Cortex of kidney (tissue), 1 donor: ENCODE measurements at places on chromosomes 4 and X.

DNA sequence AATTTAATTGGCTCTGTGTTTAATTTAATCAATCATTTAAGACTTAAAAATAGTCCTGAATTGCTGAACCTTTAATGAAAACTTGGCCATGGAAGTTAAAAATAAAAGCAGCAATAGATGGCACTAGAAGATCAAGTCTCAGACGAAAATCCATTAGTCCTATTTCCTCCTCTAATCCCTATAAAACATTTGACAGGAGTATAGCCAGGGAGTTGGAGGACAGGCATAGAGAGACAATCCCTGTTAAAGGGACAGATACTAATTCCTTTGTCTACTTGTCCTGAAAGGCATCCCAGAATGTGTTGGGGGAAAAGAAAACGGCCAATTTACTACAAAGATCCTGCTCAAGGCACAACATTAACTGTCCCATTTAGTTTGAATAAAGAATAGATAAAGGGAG is 276.3 kb upstream of the TACR3 start:
- DNase-seq: no peak

DNA sequence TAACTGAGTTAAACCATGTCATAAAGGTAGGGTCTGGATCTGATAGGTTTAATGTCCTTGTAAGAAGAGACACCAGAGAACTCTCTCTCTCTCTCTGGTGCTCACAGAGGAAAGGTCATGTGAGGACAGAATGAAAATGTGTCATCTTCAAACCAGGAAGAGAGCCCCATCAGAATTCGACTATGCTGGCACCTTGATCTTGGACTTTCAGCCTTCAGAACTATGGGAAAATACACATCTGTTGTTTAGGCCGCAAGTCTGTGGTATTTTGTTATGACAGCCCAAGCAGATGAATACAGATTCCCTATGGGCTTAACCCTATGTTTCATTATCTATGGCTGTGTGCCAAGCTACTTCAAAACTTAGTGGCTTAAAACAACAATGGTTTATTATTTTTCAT is 105.5 kb upstream of the DDIT4L start:
- no peak for DNase-seq

GRCh38 chr4:147780137-147780777 is 48.4 kb downstream of the ARHGAP10 start:
- no peak for DNase-seq

DNA sequence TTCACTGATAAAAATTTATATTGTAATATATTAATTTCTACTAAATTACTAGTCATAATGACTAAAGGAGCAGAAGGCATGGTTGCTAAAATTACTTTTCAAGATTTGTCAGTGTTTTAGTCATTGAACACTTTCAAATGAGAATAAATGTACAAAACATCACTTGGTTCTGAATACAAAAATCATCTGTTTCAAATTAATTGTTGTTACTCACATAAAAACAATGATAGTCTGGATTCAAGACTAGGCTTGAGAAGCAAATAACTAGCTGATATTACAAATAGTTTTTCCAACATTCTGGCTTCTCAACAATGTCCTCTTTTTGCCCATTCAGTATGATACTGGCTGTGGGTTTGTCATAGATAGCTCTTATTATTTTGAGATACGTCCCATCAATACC is 112.5 kb downstream of the ANAPC10 start:
- DNase-seq: no peak

DNA sequence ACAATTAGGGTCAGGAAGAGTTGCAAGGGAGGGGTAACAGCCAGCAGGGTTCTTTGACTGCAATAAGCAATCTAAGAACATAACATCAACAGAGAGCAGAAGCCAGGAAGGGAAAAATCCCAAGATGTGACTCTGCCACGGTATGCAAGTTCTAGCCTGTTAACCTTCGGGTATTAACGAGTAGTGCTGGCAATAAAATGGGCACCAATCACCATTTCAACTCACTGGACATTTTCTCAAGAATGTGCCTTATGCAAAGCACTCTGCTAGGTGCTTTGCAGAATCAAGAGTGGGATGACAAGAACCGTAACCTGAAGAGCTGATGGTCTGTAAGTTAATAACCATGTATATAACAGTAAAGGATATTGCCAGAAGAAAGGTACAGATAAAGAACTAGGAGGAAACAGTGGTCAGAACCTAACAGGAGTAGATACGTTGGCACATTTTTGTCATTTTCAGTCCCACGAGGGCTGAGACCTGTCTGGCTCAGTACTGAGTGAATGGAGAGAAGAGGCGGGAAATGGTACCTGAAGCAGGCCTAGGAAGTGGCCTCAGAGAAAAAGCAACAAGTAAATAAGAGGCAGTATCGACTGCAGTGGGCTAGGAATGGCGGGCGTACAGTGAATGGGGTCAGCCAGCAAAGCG is 2.7 kb downstream of the ELOVL6 start:
- no peak for DNase-seq

DNA sequence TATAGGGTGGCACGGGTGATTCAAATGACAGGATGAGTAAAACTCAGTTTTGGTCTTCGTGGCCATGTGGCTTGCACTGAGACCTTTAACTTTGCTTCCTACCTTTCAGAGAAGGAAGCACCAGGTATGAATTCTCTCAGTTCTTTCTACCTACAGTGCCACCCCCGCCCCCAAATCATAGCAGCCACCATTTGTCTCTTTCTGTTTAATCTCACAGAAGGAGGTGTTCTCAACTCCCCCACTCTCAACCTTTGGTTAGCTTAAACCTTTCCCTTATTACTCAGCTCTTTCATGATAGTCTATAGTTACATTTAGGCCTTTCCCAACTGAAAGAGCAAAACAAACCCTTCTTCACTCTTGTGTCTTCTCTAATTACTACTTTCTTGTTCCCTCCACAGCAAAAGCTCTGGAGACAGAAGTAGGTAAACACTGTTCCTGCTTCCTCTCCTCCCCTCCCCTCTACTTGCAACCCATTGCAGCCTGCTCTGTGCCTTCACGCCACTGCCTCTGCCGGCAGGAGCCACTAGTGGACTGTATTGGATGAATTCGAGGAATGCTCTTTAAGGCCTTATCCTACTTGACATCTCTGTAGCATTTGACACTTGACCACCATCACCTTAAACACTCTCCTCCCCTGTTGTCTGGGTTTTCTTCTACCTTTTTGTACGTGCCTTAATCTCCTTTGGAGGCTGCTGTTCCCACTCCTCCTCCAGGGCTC is 123.7 kb downstream of the AFF1 start:
- DNase-seq: no peak

GRCh38 chrX:15430584-15430983 is 46.4 kb upstream of the VEGFD start:
- DNase-seq: no peak

DNA sequence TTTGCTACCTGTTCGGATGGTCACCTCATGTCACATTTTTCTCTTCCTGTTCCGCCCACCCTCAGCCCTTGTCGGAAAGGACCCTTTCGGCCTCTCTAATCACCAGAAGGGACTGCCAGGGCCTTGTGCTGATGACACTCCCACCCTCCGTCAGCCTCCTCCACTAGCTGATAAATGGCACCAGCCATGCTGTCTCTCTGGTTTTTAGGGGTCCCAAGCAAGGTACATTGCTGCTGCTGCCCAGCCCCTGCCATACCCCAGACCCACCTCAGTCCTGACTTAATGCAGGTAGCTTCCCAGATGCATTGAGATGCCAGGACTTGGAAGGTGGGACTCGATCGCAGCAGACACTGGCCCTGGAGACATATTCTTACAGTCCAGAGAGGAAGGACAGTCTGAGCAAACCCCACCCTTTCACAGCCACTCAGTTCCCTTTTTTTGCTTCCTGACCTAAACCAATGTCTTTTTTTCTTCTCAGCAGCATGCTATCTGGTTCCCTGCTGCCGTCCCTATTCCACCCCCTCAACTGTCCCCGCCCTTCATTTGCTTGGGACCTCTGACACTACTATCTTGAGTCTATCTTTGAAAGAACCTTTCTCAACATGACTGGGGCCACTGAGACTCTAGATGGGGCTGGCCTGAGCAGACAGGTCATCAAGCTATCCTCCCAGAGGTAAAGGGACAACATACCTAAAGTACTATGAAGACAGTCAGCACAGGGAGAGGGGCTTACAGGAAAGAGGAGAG is at the start of gene BTK:
Gene BTK (minus strand): TSS at position 397 of the 747 bp plus-strand sequence. CDS start 10,907 bp downstream, outside the sequence.
- DNase-seq: no peak
